ENCODE measurements at places on chromosomes 2 and 18.

GRCh38 chr2:147260241-147260640 lies 584.6 kb upstream of the ACVR2A start:
- DNase-seq, result no peak

DNA sequence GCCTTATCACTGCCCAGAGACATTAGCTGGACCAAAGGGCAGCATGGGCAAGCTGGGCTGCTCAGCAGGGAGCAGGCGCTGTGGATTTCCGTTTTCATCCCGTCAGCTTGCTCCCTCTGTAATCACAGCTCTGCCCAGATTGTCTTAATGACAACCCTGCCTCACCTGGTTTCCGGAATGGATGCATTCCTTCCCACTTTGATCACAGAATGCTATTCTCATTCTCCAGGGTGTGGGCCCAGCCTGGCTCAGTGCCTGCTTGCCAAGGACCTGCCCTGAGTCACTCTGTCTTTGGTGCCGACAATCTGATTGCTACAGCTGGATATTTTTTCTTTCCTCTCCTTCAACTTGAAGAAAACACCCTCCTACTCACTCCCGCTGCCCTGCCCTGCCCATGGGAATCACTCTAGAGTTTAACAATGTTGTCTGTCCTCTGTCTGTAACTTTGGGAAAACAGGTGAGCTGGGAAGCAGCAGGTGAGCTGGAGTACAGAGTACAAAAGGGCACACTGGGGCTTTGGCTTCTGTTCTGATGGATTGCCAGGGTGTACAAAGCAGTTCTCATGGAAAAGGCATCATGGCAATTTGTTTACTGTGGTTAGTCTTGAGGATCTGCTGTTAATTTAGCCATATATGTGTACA lies 27.2 kb upstream of the FAM136A start:
- no peak for DNase-seq

DNA sequence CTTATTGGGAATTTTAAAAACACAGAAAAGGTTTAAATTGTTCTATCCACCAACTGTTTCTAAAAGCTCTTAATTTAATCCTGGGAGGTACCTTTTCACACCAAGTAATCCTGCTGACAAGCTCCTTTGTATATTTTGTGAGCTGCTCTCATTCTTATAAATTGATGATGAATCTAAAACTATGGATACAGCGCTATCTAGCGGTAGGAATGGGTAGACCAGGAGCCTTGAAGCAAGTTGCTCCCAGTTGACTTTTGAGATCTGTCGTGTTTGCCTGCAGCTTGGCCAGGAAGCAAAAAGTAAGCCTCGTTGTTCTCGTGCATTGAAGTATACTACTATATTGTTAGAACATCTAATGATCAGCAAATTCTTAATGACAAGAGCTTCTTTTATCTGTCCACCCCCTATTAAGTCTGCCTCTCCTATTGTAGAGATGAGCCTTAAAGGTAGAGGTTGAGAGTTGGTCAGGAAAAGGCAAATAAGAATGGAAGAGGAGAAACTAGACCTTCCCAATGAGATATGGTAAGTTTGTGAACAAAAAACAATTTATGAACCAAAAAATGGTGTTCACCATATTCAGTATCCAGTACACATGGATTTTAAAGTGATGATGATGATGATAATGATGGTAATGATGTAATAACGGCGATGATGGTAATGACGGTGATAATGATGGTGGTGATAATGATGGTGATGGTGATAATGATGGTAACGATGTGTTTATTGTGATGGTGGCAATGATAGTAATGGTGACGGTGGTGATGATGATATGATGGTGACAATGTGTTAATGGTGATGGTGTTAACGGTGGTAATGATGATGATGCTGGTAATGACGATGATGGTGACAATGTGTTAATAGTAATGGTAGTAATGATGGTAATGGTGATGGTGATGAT lies 212.1 kb upstream of the NCKAP5 start:
- peak; percentile 44 for DNase-seq

DNA sequence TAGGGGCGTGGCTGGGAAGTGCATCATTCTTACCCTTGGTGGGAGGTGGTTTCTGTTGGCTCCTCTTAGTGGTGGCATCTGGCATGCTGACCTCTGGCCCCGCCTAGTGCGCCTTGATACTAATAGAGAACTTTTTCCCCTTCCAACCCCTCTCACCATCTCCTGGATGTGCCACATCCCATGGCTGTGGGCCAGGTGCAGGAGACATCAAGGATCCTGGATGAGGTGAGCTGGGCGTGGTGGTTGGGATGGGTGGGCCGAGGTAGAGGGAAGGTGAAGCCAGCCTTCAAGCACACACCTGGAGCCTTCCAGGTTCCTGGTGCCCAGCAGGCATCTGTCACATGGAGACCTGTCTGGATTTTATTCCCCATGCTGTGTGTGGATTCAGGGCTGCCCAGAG lies 149.2 kb downstream of the DYSF start:
- no peak for DNase-seq

GRCh38 chr2:119160361-119160990 lies 1.9 kb upstream of the C1QL2 start:
- DNase-seq, result no peak

- DNase-seq, result no peak
These were observed 570.2 kb upstream of the TNP1 start for GRCh38 chr2:217429981-217430500.

DNA sequence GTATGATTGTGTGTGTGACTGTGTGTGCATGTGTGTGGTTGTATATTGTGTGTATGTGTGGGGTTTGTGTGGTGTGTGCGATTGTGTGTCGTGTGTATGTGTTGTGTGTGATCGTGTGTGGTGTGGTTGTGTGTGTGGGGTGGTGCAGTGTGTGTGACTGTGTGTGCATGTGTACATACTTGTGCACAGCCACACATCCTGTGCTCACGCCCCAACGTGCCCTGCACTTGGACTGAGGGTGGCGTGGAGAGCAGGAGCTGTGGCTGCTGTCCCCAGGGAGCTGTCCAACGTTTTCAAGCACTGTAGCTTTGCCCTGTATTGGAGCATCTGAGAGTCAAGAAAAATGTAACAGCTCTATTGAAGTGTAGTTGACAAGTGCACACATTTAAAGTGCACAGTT lies 243.2 kb upstream of the HDAC4 start:
- no peak for DNase-seq

- no peak for DNase-seq
These were observed 204.1 kb downstream of the TWIST2 start for GRCh38 chr2:239051891-239052445.

GRCh38 chr2:203646266-203646864 lies 60.1 kb upstream of the CD28 start:
- no peak for DNase-seq

All from NCI-H187 (cell line).